Left renal pelvis (tissue), 4 donors: ENCODE measurements at places on chromosomes 2 and 18.

DNA sequence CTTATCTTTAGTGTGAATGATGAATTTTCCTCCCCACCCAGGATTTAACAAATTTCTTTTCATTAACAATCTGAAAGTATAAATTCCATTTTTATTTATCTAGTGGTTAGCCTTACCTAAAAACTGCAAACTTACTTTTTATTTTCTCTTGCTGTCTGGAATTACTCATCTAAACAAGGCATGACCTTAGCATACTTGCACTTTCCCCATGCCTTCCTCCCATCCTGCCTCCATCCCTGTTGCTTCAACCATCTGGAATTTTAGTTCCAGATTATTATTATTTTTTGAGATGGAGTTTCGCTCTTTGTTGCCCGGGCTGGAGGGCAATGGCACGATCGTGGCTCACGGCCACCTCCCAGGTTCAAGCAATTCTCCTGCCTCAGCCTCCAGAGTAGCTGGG lies 35.6 kb downstream of the GDF7 start:
- DNase-seq, result no peak

DNA sequence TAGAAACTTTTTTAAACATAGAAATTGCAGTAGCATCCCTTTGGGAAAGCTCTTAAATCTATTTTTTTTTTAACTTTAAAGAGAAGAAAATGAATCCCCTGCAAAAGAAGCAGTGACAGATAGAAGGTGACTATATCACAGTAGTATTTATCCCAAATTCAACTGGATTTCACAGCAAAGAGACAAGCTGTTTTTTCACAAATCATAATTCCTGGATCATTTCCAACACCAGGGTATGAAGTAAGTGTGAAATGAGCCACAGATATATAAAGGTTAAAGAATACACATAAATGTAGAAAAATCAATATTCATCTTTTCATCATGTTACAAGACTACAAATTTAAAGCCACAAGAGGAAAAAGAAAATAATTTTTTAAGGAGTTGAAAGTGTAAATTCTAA lies 1404.9 kb upstream of the NXPH2 start:
- no peak for DNase-seq

DNA sequence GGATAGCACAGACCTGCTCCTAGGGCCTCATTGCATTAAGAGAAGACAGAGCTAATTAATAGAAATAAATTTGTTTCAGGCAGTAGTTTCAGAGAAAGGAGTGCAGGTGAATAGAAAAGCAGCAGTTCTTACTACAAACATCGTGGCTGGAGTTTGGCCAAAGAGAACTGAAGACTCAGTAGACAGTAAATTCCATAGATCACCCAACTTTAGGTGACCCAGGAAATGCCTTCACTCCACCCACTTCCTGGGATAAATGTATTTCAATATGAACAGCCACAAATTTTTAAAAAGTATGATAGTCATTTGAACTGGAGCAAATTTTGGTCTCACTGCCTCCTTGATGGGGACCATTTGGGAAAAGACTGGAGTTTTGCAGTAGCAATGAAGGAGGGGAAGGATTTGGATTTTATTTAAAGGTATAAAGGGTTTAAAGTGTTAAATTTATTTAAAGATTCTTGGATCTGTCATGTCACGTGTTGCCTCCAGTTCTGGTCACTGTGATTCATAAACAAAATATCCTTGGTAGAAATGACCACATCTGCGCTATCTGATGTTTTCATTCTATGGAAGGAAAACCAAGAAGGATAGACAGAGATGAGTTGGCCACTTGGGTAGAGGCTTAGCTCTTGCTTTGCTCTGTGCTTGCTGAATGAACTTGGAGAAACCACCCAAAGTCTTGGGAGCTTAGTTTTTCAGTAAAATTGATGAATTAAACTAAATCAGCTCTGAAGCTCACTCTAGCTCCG lies 390.2 kb downstream of the THSD7B start:
- no peak for DNase-seq

GRCh38 chr18:77173275-77174030 lies 40.9 kb upstream of the MBP start:
- no peak for DNase-seq

- DNase-seq, result no peak
Measured at GRCh38 chr2:15348045-15348444, 213.1 kb downstream of the NBAS start.

GRCh38 chr2:182463760-182464159 lies 36.9 kb upstream of the PDE1A start:
- DNase-seq, result no peak

DNA sequence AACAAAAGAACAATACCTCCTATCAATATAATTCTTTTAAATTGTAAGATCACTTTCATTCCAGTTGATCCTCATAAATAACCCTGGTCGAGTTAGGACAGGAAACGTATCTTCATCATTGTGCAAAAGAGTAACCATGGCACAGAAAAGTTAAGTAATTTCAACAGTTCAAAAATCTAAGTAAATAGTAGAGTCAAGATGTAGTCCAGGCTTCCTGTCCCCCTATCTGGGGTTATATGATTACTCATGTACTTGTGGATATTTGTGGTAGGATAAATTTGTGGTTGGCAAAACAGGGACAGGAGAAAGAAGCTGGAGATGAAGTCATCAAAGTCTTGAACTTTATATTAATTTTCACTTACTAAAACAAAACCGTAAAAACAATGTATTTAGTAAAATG lies 772.6 kb downstream of the TSN start:
- DNase-seq, result no peak

DNA sequence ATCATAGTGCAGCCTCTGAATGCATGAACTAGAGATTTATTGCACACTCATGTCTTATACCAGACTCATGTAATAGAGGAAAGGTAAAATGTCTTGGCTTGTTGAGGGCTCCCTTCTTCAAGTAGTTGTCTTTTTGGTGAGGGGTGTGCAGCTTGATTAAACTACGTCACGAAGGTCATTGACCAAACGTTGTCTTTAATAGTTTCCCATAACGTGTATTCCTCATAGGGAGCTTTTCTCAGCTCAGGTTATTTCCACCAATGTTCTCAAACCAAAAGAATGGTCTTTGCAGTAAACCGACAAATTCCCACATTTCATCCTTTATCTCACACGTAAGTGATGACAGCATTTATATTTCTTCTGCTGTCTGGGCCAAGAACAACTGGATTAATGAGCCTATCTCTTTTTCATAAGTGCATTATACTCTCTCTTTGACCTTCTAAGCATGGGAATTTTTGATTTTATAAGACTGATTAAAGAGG lies 547.7 kb upstream of the ZEB2 start:
- DNase-seq, result no peak

DNA sequence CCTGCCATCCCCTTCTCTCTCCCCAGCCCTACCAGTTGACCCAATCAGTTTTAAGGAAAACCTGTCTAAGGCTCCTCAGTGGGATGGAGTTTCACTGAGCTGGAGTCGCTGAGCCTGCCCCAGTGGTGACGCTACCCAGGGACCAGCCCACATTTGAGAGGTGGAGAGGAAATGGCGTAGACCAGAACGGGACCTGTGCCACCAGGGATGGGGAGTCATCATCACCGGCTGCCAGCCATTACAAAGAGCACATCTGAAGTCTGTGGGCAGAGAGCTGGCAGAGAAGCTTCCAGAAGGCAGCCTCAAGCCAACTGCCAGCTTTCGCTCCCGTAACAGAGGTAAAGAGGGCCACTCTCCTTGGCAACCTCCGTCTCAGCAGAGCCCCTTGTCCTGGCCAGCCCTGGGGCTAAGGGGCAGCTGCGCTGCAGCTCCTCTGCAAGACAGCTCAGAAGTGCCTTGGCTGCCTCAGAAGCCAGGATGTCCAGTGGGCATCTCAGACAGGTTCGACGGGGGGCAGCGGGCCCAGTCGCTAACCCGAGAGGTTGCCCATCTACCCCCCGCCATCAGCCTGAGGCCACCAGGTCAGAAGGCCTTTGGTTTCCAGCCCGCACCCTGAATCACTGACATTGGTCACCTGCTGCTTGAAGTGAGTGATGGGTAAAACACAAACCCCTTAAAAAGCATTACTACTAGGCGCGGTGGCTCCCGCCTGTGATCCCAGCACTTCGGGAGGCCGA lies 15.4 kb downstream of the SDC1 start:
- DNase-seq, result no peak

DNA sequence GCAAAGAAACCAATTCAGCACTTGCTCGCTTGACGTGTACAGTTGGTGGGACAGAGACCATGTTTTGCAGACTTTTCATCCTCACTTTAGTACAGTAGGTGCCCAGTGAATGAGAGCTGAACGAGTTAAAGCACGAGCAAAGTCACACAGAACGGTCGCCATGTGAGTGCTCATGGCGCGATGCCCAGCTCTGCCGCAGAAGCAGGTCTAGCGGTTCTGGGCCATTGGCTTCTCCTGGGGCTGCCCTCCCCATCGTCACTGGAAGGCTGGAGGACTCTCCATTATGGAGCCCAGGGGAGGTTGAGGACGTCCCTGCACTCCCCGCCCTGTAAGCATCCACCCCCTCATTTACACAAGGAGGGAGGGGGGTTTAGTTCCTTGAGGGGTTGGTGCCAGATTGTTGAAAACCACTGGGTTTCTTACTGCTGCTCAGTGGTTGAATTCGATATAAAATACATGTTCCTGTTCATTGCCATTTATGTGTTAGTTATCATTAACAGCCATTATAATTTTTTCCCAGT lies 24.9 kb downstream of the PTGR3 start:
- DNase-seq, result no peak

DNA sequence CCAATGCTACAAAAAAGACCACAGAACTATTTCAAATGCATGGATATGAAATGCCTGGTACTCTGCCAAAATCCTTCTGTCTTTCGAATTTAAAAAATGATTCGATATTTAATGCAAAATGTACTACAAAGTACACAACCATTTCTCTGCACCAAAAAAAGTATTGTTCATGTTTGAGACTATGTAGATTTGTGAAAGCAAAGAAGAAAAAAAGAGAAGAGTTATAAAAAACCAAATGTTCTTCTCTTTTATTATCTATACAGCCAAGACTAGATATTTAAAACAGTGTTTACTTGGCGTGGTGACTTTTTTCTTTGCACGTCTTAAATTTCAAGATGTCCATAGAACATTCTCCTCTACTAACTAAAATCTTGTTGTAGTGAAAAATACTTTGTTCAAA lies 89.2 kb downstream of the DTNA start:
- no peak for DNase-seq

DNA sequence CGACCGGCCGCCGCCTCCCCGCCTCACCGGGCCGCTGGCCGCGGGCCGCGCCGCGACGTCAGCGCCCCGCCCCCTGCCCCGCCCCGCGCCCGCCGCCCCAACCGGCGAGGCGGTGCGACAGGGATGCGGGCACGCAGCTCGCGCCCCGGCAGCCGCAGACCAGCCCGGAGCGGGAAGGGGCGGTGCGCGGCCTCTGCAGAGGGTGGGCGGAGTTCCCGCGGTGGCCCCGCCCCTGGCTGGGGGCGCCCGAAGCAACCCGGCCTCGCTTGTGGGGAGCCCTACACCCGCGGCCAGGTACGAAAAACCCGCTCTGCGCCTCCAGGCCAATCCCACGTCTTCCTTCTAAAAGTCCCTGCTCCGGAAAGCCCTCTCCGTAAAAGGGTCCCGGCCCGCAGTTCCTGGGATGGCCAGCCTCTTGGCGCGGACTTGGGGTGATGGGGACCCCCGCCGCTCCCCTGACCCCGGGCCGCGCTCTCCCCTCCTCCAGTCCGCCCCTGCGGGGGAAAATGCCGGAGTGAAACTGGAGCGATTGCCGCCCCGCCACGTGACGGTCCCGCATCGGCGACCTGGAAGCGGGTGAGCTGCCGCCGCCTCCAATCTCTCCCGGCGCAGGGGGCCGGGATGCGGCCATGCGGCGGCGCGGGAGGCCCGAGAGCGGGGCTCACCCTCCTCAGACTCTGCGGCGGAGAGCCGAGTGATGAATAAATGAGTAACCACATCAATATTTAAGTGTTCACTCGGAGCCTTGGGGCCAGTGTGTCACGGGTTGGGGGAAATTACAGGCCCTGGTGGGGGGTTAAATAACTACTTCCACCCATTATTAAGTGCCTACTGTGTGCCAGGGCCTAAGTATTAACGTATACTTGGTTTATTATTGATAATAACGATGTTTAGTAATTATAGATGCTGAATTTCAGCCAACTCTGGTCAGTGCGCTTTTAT lies at the start of gene RAB11FIP5:
TSS of gene RAB11FIP5 (minus strand) at position 36 of the 942 bp plus-strand sequence. CDS start 171 bp downstream, outside the sequence.
- no peak for DNase-seq

- DNase-seq, result no peak
Measured at GRCh38 chr18:21826196-21826595, 85.6 kb downstream of the MIB1 start.
